Sciatic nerve (tissue), 2 donors: ENCODE measurements at places on chromosomes 4 and X. TPM values are rescaled to one million over a fixed set of nuclear protein-coding genes. Genes with fewer than 3 reads are reported as not detected.

ART3 gene
- 35.8 TPM for total RNA-seq

DUX4 gene
- total RNA-seq, result not detected

TLR2 gene
- total RNA-seq, result 35.2 TPM

LNX1 gene
- 7.9 TPM for total RNA-seq

GRCh38 chr4:4914059-4914820 is 54.8 kb downstream of the MSX1 start:
- no peak for DNase-seq

DNA sequence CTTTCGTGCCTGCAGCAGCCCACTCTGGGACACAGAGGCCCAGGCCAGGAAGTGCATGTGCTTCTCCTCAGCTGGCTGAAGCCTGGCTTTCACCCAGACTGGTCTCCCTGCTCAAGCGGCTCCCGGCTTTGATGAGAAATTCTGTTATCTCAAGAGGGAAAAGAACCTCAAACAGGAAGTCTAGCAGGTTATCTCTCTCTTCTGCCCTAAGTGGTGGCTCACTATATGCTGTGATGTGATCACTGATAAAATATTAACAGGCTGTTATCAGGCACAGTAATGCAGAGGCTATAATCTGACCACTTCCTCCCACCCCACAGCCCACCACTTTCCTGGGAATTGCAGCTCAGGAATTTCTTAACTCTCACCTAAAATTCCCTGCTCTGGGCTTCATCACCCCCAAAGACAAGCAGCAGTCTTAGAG is 13.3 kb downstream of the CLDN2 start:
- DNase-seq, result no peak

- peak; percentile 59 for DNase-seq
These were observed at the start of gene ARHGEF9 for GRCh38 chrX:63784902-63785707. TSS of gene ARHGEF9 (minus strand) at chrX:63785214. CDS start at chrX:63785145, 69 bp downstream.

GRCh38 chrX:84144281-84144680 is 43.7 kb downstream of the RPS6KA6 start:
- no peak for DNase-seq

- peak; percentile 77 for DNase-seq
These were observed 239.6 kb downstream of the GRXCR1 start for GRCh38 chr4:43132010-43132582.

DNA sequence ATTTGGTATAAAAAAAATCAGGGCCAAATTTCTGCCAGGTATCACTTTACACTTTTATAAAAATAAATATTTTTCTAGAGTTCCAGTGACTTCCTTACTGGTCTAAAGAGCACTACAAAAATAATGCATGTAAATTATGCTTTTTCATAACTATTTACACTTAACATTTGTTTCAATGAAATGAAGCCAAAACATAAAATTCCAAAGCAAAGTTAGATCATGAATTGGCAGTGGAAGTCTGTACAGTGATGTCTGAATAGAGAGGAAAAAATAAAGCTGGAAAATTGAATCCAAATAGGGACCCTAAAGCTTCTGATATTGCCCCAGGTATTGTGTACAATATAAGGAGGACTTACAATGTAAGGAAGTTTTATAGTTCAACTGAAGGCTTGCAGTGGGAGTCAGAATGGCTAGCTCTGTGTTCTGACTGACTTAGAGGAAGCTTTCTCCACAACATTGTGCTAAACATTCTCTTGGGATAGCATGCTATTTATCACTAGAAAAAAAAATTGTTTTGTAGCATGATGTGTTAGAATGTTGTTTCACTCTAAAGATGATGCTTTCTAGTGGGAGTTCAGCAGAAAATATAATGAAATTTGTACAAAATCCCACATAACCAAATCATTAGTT is 288.2 kb upstream of the UGT8 start:
- DNase-seq, result no peak

GRCh38 chr4:128357286-128357685 is 69.7 kb upstream of the PGRMC2 start:
- DNase-seq, result no peak

DNA sequence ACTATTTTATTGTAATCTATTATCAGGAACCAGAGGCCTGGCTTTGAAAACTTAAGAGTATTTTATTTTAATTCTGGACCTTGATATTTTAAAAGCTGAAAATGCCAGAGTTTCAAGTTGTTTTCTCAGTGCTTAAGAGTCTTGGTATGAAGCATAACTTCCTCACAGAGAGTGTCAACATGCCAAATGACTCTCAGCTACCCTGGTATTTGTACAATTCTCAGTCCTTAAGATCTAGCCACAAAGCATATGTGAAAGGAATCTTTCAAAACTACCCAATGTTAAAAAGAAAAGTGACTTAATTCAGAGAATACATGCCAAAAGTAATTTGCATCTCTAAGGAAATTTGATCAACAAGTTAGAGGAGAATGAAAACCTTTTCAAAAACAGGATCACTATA is 171.9 kb downstream of the DKK2 start:
- no peak for DNase-seq

DNA sequence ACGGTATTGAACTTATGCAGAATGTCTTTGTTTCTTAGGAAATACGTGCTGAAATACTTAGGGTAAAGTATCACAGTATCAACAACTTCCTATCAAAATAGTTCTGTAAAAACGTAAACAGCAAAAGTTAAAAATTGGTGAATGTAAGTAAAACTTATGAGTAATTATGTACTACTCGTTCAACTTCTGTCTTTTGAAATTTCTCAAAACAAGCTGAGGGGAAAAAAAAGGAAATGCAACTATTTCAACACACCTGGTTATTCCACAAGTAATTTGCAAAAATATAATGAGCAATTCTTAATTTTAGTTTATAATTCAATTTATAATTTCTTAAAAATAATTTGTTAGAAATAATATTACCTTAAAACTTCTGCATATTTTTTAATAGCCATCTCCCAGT is 8.3 kb downstream of the PPID start:
- no peak for DNase-seq

DNA sequence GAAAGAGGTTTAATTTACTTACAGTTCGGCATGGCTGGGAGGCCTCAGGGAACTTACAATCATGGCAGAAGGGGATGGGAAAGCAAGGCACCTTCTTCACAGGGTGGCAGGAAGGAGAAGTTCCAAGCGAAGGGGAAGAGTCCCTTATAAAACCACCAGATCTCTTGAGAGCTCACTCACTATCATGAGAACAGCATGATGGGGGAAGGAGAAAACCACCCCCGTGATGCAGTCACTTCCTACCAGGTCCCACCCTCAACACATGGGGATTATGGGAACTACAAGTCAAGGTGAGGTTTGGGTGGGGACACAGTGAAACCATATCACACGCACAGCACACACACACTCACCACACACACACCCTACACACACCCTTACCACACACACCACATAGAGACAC is 104.3 kb downstream of the DCTD start:
- DNase-seq, result no peak

DNA sequence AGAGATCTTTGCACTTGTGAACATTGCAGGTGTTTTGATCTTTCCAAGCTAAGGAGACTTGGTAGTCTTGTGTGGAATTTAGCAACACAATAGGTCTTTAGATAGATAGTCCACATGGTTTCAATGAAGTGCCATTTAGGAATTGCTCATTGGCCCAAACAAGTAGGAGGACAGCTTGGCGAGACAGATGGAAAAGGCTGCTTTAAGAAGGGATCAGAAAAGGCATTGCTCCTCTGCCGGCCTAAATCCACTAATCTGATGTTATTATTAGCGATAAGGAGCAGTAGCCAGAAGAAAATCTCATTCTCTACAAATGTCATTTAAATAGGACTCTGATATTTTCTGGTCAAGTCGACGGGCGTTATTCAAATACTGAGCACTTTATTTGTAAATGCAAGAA is 99.7 kb downstream of the AFF2 start:
- no peak for DNase-seq

DNA sequence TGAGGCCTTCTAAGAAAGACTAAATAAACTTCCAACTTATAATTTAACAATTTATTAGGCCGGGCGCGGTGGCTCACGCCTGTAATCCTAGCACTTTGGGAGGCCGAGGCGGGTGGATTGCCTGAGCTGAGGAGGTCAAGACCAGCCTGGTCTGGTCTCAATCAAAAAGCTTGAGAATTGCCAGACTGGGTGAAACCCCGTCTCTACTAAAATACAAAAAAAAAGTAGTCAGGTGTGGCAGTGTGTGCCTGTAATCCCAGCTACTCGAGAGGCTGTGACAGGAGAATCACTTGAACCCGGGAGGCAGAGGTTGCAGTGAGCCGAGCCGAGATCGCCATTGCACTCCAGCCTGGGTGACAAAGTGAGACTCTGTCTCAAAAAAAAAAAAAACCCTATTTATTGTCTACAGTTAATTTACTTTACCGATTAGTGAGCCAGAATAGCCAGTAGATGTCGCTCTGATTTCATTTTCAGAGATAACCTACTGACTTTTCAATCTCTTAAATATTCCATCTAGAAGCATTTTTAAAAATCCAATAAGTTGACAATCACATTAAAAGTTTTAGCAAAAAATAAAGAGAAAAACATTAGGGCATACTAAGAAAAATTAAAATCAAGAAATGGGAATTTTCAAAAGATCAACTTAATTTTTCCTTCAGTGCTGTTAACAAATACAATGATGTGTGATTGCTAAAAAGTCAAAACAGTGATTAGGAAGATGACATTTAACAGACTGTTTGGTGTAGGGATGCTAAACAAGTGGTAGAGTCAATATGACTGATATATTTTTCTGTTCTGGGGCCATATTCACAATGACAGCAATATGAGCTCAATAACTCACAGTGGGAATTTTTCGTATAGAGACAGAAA is 4.3 kb upstream of the SHROOM3 start:
- DNase-seq, result no peak

DNA sequence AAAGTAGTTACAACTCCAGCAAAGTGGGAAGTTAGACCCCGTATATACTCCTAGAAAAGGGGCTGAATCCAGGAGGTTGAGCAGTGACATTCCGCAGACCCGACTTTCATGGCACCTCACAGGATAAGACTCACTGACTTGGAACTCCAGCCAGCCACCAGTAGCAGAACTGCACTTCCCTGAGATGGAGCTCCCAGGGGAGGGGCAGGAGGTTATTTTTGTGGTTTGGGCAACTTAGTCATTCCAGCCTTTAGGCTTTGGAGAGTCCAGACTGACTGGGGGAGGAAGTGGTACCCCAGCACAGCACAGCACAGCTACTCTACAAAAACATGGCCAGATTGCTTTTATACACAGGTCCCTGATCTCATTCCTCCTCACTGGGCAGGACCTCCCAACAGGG is 319.1 kb downstream of the PCDH19 start:
- DNase-seq, result no peak

DNA sequence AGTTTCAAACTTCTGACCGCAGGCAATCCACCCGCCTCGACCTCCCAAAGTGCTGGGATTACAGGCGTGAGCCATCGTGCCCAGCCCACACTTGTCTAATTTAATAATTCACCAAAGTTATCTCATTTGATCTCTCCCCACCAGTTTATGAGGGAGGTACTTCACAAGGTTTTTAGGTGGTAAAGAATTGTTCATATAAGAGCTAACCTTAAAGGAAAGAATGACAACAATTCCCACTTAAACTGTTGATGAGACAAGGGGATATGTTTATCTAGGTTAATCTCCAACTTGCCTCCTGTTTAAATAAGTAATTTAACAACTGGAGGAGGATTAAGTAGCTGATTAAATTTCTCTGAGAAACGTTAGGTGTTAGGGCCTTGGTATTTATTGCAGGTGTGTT is 117.6 kb upstream of the CBLL2 start:
- DNase-seq, result no peak

- DNase-seq, result no peak
These were observed 267.2 kb upstream of the SLC7A11 start for GRCh38 chr4:138509346-138509745.

DNA sequence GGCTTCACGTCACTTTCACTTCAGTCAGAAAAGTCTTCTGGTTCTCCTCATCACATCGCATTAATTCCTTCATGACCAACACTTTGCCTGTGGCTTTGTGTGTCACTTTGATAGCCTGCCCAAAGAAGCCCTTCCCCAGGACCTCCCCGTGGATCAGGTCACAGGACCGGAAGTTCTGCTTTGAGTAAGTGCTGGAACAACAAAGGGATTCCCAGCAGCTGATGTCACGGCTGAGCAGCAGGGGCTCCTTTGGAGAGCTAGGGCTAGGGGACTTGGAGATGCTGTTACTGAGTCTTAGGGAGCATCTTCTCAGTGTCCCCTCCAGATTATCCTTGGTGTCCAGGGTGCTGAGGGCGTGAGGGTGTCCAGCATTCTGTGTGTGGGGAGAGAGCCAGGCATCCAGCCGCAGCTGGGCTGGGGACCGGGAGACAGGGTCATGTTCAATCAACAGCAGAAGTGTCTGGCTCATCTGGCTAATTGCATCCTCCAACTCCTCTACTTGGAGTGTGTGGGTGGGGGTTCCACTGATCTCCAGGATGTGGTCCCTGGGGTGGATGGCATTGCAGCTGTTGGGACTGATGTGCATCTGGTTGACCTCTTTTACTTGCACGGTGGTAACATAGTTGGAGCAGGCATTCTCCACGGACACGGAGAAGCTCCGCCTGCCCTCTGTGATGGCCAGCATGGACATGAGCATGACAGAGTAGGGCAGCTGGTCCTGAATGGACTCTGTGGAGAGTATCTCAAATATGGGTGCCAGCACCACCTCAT is 39.2 kb upstream of the ARHGAP6 start:
- DNase-seq, result no peak

- no peak for DNase-seq
These were observed 16.6 kb downstream of the DCK start for GRCh38 chr4:71009890-71010588.

- no peak for DNase-seq
These were observed 152.7 kb upstream of the AADAT start for GRCh38 chr4:170242471-170242870.

- no peak for DNase-seq
These were observed 10.7 kb upstream of the BRS3 start for GRCh38 chrX:136477026-136477425.

- no peak for DNase-seq
These were observed 86.7 kb upstream of the C1QTNF7 start for GRCh38 chr4:15340902-15341732.

DNA sequence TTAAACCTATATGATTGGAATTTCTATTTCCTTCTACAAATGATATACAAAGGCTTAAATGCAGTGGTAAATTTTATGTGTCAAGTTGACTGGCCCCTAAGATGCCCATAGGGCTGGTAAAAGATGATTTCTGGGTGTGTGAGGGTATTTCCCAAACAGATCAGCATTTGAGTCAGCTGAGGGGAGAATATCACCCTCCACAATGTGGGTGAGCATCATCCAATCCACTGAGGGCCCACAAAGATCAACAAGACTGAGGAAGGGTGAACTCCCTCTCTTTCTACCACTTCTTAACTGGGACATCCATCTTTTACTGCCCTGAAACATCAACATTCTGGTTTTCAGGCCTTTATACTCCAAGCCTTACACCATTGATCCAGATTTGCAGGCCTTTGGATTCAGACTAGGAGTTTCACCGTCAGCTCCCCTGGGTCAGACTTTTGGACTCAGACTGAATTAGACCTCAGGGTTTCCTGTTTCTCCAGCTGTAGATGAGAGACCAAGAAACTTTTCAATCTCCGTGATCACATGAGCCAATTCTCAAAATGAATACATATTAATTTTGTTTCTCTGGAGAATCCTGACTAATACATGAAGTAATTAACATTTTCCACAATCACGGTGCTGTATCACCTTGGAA is 1020.7 kb upstream of the SLIT2 start:
- no peak for DNase-seq
